ENCODE measurements at places on chromosomes 16 and 17.

GRCh38 chr16:88539261-88539651 lies 30.9 kb upstream of the ZC3H18 start:
- H3K27me3 ChIP-seq: peaks cover 28% of the 10 kb centered on the region
- no peak overlapping the region for H3K27ac ChIP-seq
- no peaks in the 10 kb centered on the region for H3K36me3 ChIP-seq

DNA sequence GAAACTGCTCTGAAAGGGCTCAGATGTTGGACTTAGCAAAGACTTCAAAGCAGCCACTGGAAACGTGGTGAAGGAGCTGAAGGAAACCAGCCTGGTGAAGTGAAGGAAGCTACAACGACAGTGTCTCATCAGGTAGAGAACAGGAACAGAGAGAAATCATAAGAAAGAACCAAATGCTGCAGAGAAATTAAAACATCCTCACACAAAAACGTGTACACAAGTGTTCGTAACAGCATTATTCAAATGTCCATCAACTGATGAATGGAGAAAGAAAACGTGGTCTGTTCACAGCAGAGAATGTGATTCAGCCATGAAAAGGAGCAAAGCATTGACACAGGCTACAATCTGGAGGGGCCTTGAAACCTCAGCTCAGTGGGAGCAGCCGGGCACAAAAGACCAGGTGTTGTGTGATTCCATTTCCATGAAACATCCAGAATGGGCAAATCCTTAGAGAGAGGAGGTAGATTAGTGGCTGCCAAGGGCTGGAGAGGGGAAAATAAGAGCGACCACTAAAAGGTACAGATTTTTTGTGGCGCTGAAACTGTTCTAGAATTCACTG lies 26.9 kb downstream of the IFT140 start:
- no peak overlapping the region for H3K4me3 ChIP-seq
- no peak overlapping the region for H3K27ac ChIP-seq
- H3K4me1 ChIP-seq: no peaks in the 10 kb centered on the region

- peak; percentile 69 for DNase-seq
- H3K27ac ChIP-seq: no peak overlapping the region
- no peak overlapping the region for H3K4me3 ChIP-seq
Measured at GRCh38 chr17:17605729-17606088, 14.2 kb upstream of the PEMT start.

- DNase-seq: peak; percentile 72
- H3K36me3 ChIP-seq: no peaks in the 10 kb centered on the region
- no peak overlapping the region for H3K4me3 ChIP-seq
- no peaks in the 10 kb centered on the region for H3K27me3 ChIP-seq
- H3K27ac ChIP-seq: peak overlapping the region; percentile 15
- H3K4me1 ChIP-seq: peaks cover 10% of the 10 kb centered on the region
Measured at GRCh38 chr17:77109764-77110359, 30.9 kb upstream of the SEC14L1 start.

DNA sequence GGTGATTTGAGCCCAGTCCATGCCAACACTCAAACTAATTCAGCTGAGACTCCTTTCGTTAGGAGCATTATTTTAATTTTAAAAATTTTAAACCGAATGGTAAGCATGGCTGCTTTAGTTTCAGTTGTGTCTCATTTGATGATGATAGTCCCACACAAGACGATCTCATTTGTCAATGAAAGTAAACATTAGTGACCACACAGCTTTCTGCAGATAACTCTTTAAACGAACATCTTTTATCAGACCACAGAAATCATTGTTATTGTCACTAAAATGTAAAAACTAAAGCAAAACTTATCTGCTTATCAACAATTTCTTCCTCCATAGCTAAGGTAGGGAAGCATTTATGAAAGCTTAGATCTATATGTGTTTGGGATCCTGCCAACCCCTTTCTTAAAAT lies 382.2 kb downstream of the ZFHX3 start:
- no peaks in the 10 kb centered on the region for H3K27me3 ChIP-seq
- no peak overlapping the region for H3K27ac ChIP-seq
- no peak for DNase-seq
- H3K4me3 ChIP-seq: peak overlapping the region; percentile 98
- H3K4me1 ChIP-seq: no peaks in the 10 kb centered on the region

- DNase-seq: no peak
- no peaks in the 10 kb centered on the region for H3K27me3 ChIP-seq
- H3K4me3 ChIP-seq: no peak overlapping the region
- H3K4me1 ChIP-seq: peaks cover 3% of the 10 kb centered on the region
Measured at GRCh38 chr16:11164482-11165270, 91.3 kb downstream of the SOCS1 start.

DNA sequence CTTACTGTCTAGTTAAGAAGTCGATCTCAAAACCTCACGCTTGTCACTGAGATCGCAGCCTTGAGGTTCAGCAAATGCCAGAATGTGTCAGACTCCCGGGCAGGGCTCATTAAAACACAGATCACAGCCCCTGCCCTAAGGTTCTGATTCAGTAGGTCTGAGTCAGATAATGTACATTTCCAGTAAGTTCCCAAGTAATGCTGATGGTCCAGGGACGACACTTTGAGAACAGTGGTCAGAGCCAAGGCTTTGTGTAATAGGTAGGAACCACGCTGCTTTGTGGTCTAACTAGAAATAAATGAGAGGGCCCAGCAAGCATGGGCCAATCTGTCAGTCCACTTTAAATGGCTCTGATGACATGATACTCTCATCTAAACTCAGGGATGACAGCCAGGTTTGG lies 228.6 kb downstream of the ZFHX3 start:
- H3K27me3 ChIP-seq: no peaks in the 10 kb centered on the region
- peaks cover 8% of the 10 kb centered on the region for H3K4me1 ChIP-seq
- H3K36me3 ChIP-seq: no peaks in the 10 kb centered on the region
- no peak overlapping the region for H3K27ac ChIP-seq
- H3K4me3 ChIP-seq: no peak overlapping the region

GRCh38 chr17:82710499-82711232 lies 5.8 kb upstream of the FN3KRP start:
- no peak overlapping the region for H3K4me3 ChIP-seq
- no peak overlapping the region for H3K27ac ChIP-seq
- H3K4me1 ChIP-seq: no peaks in the 10 kb centered on the region
- no peaks in the 10 kb centered on the region for H3K27me3 ChIP-seq
- no peaks in the 10 kb centered on the region for H3K36me3 ChIP-seq

DNA sequence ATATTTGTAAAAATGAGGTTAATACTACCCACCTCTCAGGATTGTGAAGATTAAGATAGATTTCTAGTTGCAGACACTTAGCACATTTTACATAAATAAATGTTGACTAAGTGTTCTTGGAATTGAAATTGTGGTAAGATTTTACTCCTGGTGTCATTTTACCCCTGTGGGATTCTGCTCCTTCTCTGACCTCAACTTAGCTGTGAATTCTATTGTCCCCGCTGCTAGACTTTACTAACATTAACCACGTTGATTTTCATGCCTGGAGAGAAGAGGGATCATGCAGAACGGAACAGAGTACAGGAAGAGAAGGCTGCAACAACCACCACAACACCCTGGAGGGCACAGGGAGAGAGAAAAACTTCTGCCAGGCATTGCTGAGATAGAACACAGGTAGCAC lies 2.1 kb upstream of the TOM1L1 start:
- H3K4me1 ChIP-seq: peaks cover 15% of the 10 kb centered on the region
- peak; percentile 36 for DNase-seq
- no peak overlapping the region for H3K4me3 ChIP-seq
- no peak overlapping the region for H3K27ac ChIP-seq
- H3K27me3 ChIP-seq: peaks cover 18% of the 10 kb centered on the region

GRCh38 chr16:3842994-3843393 lies 37.5 kb downstream of the CREBBP start:
- no peaks in the 10 kb centered on the region for H3K27me3 ChIP-seq
- no peaks in the 10 kb centered on the region for H3K36me3 ChIP-seq
- H3K4me1 ChIP-seq: peaks cover 8% of the 10 kb centered on the region
- no peak overlapping the region for H3K27ac ChIP-seq
- H3K4me3 ChIP-seq: no peak overlapping the region

DNA sequence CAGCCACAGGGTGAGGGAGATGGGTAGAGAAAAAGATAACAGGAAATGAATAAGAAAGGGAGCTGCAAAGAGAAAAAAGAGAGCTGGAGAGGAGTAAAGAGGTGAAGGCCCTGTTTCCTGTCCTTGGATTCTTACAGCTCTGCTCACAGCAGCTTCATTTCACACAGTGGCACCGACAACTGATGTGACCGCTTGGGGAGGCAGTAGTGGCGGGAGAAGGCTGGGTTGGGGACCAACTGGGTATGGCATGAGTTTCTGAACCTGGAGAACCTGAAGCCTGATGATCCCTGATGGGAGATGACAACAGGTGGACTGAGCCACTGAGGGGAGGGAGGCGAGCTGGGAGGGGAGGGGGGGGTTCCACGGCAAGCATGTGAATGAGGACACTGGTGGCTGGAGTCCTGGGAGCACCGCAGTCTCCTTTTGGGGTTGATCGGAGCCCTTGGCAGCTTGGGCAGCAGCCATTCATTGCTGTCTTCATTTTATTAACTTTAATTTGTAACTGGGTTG lies 34.3 kb upstream of the TOB1 start:
- no peak overlapping the region for H3K4me3 ChIP-seq
- no peaks in the 10 kb centered on the region for H3K36me3 ChIP-seq
- peaks cover 5% of the 10 kb centered on the region for H3K27me3 ChIP-seq
- H3K4me1 ChIP-seq: peaks cover 14% of the 10 kb centered on the region

- peaks cover 7% of the 10 kb centered on the region for H3K36me3 ChIP-seq
- H3K27ac ChIP-seq: no peak overlapping the region
- no peak for DNase-seq
- peaks cover 4% of the 10 kb centered on the region for H3K4me1 ChIP-seq
Measured at GRCh38 chr16:85185303-85186100, 73.2 kb upstream of the CIBAR2 start.

GRCh38 chr17:80885947-80886582 lies 105.6 kb upstream of the CHMP6 start:
- H3K36me3 ChIP-seq: peaks cover 4% of the 10 kb centered on the region
- H3K4me1 ChIP-seq: peaks cover 12% of the 10 kb centered on the region
- no peak overlapping the region for H3K4me3 ChIP-seq
- no peak overlapping the region for H3K27ac ChIP-seq

- peaks cover 26% of the 10 kb centered on the region for H3K4me1 ChIP-seq
- H3K4me3 ChIP-seq: peak overlapping the region; percentile 90
- H3K27me3 ChIP-seq: no peaks in the 10 kb centered on the region
Measured at GRCh38 chr17:59154292-59154720, 680 bp downstream of the SKA2 start.

- no peaks in the 10 kb centered on the region for H3K36me3 ChIP-seq
- H3K4me3 ChIP-seq: no peak overlapping the region
- H3K27me3 ChIP-seq: no peaks in the 10 kb centered on the region
- no peaks in the 10 kb centered on the region for H3K4me1 ChIP-seq
Measured at GRCh38 chr16:79188739-79189122, 411.8 kb downstream of the MAF start.

- no peaks in the 10 kb centered on the region for H3K27me3 ChIP-seq
- no peak for DNase-seq
- H3K4me3 ChIP-seq: no peak overlapping the region
- H3K36me3 ChIP-seq: no peaks in the 10 kb centered on the region
Measured at GRCh38 chr16:79421126-79421525, 179.4 kb downstream of the MAF start.

DNA sequence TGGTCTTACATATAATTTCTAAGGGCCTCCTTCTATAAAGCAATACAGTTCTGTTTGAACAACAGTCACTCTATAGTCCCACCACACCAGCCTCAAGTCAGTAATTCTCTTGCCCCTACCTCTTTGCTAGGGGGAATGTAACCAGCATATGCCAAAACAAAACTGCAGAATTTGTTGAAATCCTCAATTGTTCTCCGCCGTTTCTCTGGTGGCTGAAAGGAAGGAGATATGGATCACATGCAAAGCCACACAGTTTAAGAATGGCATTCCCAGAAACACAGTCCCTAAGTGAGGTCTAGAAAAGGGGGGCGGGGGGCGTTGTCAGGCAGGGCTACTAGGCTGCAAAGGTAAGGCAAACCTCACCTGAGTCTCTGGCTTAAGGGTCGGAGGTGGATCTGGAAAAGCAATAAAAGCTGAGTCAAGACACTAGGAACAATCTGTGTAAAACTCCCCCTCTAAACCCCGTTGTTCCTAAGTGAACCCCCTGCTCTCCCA lies 1.9 kb downstream of the PHF23 start:
- H3K36me3 ChIP-seq: peaks cover 30% of the 10 kb centered on the region
- DNase-seq: no peak
- H3K4me3 ChIP-seq: peak overlapping the region; percentile 59
- peaks cover 47% of the 10 kb centered on the region for H3K4me1 ChIP-seq

GRCh38 chr16:138049-138417 lies 440 bp downstream of the NPRL3 start:
- no peaks in the 10 kb centered on the region for H3K36me3 ChIP-seq
- H3K27me3 ChIP-seq: no peaks in the 10 kb centered on the region
- H3K4me1 ChIP-seq: no peaks in the 10 kb centered on the region

DNA sequence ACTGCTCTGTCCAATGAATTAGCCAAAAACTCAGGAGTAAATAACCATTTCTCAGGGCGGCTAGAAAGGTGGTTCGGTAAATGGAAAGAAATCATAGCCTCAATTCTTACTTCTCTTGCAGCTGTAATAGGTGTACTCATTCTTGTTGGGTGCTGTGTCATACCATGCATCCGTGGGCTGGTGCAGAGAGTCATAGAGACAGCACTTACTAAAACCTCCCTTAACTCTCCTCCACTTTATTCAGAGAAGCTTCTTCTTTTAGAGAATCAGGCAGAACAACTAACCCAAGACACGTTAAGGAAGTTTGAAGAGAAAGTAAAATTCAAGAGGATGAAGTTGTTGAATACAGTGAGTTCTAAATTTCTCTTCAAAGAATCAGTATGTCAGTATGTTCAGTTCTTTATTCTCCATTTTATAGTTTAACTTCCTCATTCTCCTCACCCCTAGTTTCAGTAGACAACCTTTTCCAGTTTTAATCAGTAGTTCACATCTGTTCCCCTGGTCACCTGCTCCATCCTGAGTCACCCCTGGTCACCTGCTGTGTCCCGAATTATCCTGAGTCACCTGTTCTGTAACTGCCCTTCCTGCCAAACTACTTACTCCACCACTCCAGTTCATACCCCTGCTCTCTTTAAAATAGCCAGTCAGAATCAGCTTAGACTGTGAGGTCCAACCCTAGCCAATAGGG lies 85.9 kb downstream of the EMP2 start:
- no peaks in the 10 kb centered on the region for H3K36me3 ChIP-seq
- H3K4me3 ChIP-seq: no peak overlapping the region
- no peaks in the 10 kb centered on the region for H3K27me3 ChIP-seq
- no peak for DNase-seq
- H3K4me1 ChIP-seq: no peaks in the 10 kb centered on the region

GRCh38 chr17:80918731-80919130 lies 72.9 kb upstream of the CHMP6 start:
- H3K36me3 ChIP-seq: no peaks in the 10 kb centered on the region
- H3K27me3 ChIP-seq: no peaks in the 10 kb centered on the region
- peaks cover 21% of the 10 kb centered on the region for H3K4me1 ChIP-seq
- peak overlapping the region; percentile 34 for H3K27ac ChIP-seq
- no peak for DNase-seq
- no peak overlapping the region for H3K4me3 ChIP-seq

GRCh38 chr16:81095653-81095952 lies 592 bp downstream of the GCSH start:
- H3K27me3 ChIP-seq: no peaks in the 10 kb centered on the region
- H3K27ac ChIP-seq: peak overlapping the region; percentile 54

DNA sequence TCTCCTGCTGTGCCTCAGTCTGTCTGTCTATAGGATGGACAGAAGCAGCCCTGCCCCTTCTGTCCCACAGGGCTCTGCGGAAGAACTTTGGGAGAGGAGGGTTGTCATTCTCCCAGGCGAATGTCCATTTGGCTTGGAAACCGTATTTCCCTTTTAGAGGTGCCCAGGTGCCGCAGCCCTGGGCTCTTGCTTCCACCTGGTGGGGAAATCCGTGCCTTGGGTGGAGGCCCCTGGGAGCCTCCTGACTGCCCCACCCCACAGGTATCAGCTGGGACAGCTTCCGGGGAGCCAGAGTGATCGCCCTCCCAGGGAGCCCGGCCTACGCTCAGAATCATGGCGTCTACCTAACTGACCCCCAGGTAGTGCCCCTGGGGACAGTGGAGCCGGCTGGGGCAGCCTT lies 12.7 kb downstream of the FCSK start:
- no peak overlapping the region for H3K4me3 ChIP-seq
- H3K27me3 ChIP-seq: no peaks in the 10 kb centered on the region
- H3K4me1 ChIP-seq: no peaks in the 10 kb centered on the region
- no peak overlapping the region for H3K27ac ChIP-seq

All from astrocyte (in vitro differentiated cells and primary cell).